ENCODE measurements at places on chromosomes 1 and 21.

GRCh38 chr1:6783936-6784559, 1.2 kb upstream of the CAMTA1 start:
- DNase-seq = no peak

DNA sequence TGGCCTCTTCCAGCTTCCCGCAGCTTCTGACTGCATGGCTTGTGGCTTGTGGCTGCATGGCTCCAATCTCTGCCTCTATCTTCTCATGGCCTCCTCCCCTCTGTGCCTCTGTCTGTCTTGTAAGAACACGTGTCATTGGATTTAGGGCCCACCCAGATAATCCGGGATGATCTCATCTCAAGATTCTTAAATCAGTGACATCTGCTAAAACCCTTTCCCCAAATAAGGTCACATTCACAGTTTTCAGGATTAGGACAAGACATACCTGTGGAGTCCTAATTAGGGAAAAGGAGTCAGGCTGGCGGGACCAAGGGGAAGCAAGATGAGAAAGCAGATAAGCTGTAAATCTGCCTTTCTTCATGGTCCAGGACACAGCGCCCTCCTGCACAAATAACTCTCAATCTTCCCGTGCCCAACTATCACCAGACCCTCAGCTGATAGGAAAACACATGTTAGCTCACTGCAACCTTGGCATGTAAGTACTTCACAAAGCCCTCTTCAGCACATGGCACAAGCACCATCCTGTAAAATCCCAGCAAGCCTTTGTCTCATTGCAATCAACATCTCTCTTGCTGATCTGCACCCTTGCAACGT, 82.2 kb downstream of the SPSB1 start:
- no peak for DNase-seq

GRCh38 chr21:45963232-45963570, 18.4 kb upstream of the COL6A1 start:
- no peak for DNase-seq

DNA sequence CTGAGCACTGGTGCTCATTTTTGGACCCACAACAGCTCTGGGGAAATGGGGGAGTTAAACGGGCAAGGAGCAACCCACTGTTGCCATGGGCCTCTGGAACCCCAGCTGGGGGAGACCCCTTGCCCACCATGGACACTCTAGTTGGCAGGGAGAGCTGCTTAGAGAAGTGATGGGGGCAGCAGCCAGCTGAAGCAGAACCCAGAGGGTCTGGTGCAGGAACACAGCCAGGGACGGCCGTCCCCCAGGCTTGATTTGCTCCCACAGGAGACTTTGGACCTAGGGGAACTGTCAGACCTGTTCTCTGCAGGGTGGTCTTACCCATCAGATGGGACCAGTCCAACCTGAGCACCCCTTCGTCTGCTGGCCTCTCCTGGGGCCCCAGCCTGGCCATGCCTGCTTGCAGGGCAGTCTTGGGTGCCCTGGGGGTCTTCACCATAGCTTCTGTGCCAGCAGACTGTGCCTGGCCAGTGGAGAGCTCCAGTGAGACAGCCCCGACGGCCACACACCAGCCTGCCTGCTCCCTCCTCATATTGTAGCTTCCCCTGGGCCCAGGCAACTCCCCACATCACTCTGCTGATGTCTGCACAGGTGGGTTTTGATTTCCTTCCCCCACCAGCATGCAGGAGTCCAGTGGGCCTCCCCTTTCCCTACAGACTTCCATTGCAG, 11.3 kb downstream of the SPATC1L start:
- no peak for DNase-seq

- no peak for DNase-seq
Measured at GRCh38 chr1:179984942-179985341, 30.3 kb downstream of the CEP350 start.

- DNase-seq = no peak
Measured at GRCh38 chr1:31396633-31397351, 16.2 kb upstream of the SERINC2 start.

DNA sequence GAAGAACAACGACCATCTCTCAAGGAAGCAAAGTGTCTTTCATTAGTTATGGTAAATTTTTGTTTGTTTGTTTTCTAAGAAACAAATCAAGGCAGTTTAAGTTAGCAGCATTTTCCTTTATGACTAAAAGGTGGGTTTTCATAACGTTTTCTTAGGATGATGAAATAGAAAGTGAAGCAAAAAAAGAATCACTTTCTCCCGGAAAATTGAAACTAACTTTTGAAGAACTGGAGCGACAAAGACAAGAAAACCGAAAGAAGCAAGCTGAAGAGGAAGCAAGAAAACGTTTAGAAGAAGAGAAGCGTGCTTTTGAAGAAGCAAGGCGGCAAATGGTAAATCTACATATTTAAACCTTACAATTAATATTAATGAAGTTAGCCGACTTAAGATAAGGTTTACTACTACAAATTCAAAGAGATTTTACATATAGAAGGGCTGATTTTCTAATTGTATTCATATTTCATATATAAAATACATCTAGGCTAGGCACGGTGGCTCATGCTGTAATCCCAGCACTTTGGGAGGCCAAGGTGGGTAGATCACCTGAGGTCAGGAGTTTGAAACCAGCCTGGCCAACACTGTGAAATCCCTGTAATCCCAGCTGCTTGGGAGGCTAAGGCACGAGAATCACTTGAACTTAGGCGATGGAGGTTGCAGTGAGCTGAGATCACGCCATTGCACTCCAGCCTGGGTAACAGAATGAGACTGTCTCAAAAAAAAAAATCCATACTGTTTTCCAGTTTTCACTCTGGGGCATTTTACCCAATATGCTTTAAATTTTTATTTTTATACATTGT, 38.3 kb downstream of the NEXN start:
- no peak for DNase-seq

- no peak for DNase-seq
Measured at GRCh38 chr1:47926461-47926999, 70.7 kb downstream of the TRABD2B start.

- no peak for DNase-seq
Measured at GRCh38 chr1:44688760-44689446, 14.4 kb downstream of the ARMH1 start.

GRCh38 chr1:244445320-244446181, 6.2 kb downstream of the ADSS2 start:
- DNase-seq = no peak

DNA sequence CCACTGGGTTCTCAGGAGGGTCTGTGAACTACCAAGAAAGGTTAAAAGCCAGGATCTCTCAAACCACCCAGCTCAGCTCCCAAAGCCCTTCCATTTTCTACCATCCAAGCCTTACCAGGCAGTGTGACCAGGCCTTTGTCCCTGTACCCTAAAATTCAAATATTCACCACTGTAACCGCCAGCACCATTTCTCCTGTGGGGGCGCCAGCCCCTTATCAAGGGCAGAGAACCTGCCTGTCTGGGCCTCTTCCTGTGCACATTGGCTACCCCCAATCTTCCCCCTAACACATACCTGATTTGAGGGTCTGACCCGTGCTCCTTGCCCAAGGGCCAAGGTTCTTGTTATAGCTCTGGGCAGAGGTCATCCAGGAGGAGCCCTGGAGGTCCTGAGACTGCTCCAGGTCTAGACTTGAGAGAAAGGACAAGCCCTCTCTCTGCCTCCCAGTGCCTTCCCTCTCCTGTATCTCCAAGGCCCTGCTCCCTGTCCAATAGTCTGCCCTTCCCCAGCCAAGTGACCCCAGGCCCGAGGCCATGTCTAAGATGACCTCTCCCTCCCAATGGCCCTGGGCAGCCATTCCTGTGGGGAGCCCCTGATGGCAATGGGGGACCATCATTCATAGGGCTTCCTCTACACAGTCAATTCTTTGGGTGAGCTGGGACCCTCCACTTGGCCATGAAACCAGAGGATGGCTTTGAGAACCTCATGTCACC, 78.5 kb downstream of the FHAD1 start:
- no peak for DNase-seq

- DNase-seq = no peak
Measured at GRCh38 chr1:154967331-154967950, 3.1 kb downstream of the SHC1 start.

- DNase-seq = no peak
Measured at GRCh38 chr1:248825136-248825535, 579 bp downstream of the SH3BP5L start.

- DNase-seq = no peak
Measured at GRCh38 chr1:26337206-26337535, 16.8 kb downstream of the CRYBG2 start.

- no peak for DNase-seq
Measured at GRCh38 chr1:181038399-181038873, 4.7 kb downstream of the MR1 start.

- no peak for DNase-seq
Measured at GRCh38 chr1:243514927-243515326, 259.1 kb downstream of the SDCCAG8 start.

DNA sequence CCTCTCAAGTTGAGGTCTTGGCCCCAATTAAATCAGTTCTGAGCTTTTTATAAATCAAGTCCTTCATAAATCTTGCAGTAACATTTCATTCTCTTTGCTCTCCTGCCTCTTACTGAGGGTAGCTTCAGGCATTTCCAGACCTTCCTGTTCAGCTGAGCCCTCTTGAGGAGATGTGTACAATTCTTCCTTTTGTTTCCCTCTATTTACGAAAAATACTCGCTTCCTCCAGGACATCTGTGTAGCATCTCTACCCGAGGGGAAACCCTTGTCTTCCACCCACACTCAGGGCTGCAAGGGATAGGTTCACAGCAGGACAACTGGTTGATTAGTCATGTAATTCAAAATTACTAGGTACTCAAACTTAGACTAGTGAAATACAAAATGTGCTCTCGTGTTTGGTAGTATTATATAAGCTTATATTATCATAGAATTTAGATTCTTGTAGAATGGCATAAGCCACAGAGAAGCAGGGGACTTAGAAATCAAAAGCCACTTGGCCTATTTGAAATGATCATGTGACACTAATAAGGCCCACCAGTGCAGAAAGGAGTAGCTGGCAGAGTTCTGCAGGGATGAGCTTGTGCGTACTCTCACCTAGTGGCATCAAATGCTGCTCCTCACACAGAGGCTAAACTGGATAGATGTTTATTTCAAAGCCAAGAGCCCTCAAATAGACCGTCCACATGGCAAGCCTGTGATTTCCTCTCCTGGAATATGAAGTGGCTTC, 126.7 kb downstream of the GDAP2 start:
- no peak for DNase-seq

DNA sequence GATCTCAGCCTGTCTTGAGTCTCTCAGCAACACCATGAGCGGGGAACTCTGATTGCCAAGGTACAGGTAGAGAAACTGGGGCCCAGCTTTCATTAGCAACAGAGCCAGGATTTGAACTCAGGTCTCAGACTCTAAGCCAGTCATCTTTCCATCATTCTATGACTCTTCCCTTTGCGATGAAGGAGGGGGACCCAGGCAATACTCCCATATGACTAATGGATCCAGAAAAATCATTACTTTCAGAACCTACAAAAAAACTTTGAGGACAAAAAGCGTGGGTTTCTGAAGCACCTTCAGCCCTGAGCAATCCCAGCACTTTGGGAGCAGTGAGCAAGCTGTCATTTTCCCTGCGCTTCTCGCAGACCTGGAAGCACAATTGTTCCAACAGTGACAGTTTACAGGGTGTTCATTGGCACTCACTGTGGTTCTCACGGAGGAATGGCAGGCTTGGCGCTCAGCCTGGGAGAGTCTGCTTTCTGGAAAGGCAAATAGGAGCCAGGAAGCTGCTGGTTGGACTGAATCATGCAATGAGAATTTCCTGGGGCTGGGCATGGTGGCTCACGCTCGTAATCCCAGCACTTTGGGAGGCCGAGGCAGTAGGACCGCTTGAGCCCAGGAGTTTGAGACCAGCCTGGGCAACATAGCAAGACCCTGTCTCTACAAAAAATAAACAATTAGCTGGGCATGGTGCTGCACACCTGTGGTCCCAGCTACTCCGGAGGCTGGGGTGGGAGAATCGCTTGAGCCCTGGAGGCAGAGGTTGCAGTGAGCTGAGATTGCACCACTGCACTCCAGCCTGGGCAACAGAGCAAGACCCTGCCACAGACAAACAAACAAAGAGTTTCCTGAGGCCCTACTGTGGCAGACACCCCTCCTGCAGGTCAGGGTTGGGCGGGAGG, 40.1 kb downstream of the SLC2A7 start:
- no peak for DNase-seq

- DNase-seq = no peak
Measured at GRCh38 chr1:5430136-5430535, 562.1 kb downstream of the NPHP4 start.

DNA sequence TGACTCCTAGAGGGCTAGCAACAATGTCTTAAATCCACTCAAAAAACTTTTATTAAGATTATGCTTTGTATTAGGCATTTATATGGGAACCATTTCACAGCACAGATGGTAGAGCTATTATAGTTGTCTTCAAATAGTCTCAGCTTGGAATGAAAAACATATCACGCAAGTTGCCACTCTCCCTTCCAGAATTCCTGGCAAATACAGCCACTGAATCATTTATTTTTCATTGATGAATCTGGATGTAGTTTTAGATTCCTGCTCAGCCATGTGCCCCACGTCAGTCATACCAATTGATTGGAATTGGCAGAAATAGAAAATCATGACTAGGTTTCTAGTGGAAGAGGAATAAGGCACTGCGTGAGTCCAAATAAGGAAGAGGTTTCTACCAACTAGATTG, 165.2 kb downstream of the PLA2G4A start:
- DNase-seq = no peak

GRCh38 chr1:102941366-102941947, 166.9 kb downstream of the COL11A1 start:
- no peak for DNase-seq

- no peak for DNase-seq
Measured at GRCh38 chr21:35424122-35424521, 375.0 kb upstream of the RUNX1 start.

GRCh38 chr1:231940116-231940515, 313.5 kb downstream of the DISC1 start:
- DNase-seq = no peak

DNA sequence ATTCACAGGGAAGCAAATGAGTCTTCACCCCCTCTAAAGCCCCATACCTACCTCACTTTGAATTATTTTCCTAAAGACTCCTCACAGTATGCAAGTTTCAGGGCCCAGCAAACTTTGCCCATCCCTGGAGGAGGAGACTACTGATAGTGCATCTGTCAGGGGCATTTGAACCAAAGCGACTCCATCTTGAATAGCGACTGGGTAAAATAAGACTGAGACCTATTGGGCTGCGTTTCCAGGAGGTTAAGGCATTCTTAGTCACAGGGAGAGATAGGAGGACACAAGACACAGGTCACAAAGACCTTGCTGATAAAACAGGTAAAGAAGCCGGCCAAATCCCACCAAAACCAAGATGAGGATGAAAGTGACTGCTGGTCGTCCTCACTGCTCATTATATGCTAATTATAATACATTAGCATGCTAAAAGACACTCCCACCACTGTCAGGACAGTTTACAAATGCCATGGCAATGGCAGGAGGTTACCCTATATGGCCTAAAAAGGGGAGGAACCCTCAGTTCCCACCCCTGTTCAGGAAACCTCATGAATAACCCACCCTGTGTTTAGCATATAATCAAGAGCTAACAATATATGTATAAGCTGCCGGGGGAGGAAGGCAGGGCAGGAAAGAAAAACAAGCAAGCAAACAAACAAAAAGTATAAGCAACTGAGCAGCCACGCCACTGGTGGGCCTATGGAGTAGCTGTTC, 3.3 kb upstream of the PKNOX1 start:
- no peak for DNase-seq

All from stimulated activated CD8-positive, alpha-beta memory T cell treated with anti-CD3 and anti-CD28 coated beads, Interleukin-7, amount 100 ng/mL, for 1 hour (primary cell).